Occipital lobe (tissue), 3 donors: ENCODE measurements at places on chromosomes 6 and 20. TPM values are rescaled to one million over a fixed set of nuclear protein-coding genes. Genes with fewer than 3 reads are reported as not detected.

GRCh38 chr20:7432612-7433011 lies 507.6 kb downstream of the HAO1 start:
- DNase-seq, result no peak

SLC16A10 gene
- total RNA-seq, result 13.6 TPM

MLN gene
- total RNA-seq, result not detected

CD109 gene
- 1.6 TPM for total RNA-seq

BCAS1 gene
- total RNA-seq, result 3.0 TPM

- DNase-seq, result no peak
Measured at GRCh38 chr6:127956260-127956888, 55.5 kb upstream of the THEMIS start.

GRCh38 chr20:21615617-21616080 lies 89.8 kb upstream of the PAX1 start:
- peak; percentile 65 for DNase-seq

CDH4 gene
- 22.3 TPM for total RNA-seq

DNA sequence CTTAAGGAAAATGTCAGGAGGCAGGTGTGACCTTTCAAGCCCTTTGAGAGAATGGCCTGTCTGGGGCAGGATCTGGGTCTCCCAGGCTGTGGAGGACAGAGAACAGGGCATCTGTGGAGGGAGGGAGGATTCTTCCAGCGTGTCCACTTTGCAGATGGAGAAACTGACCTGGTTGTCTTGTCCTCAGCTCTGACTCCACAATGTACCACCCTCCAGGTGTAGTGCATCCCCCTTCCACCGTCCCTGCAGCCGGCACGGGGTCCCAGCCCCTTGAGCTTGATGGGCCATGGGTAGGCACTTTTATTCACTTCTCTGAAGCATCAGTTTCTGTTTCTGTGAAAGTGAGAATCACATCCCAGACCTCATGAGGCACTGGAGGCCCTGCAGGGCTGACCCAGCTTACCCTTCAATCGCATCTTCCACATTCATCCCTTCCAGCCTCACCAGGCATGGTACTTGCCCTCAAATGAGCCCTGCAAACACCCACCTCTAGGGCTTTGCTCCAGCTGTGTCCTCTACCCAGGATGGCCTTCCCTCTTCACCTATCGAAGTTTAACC lies 4.6 kb upstream of the TGM2 start:
- no peak for DNase-seq

MRAP2 gene
- 6.2 TPM for total RNA-seq

DNA sequence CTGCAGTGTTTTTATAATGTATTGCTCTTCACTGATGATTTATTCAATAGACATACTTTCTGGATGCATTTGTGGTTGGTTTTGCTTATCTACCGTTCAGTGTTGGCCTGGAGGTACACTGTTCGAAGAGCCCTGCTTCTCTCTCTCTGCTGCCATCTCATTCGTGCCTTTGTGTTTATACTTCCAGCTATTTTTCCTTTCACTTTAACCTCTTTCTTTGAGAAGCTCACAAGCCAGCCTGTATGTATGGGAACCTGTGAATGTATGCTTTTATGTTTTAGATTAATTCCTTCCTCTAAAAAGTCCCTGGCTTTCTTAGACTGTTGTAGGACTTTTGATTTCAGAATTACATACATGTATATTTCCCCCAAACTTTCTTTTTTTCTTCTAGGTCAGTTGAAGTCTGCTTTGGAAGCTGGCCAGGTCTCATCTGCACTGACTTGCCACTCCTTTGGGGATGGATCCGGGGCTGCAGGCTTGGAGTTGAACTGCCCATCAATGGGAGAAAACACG lies 83.0 kb downstream of the SCAND1 start:
- DNase-seq, result no peak
